ENCODE measurements at places on chromosomes 5 and 9. TPM values are rescaled to one million over a fixed set of nuclear protein-coding genes. Genes with fewer than 3 reads are reported as not detected.

Gene CDO1
- total RNA-seq: 6.9 TPM

GRCh38 chr5:127563136-127563535 lies 45.7 kb downstream of the PRRC1 start:
- no peak overlapping the region for H3K4me3 ChIP-seq
- peaks cover 6% of the 10 kb centered on the region for H3K4me1 ChIP-seq
- no peak overlapping the region for H3K27ac ChIP-seq
- no peaks in the 10 kb centered on the region for H3K36me3 ChIP-seq

Gene TMEM232
- 5.6 TPM for total RNA-seq

- H3K27ac ChIP-seq: no peak overlapping the region
- peaks cover 5% of the 10 kb centered on the region for H3K27me3 ChIP-seq
- no peaks in the 10 kb centered on the region for H3K36me3 ChIP-seq
- no peaks in the 10 kb centered on the region for H3K4me1 ChIP-seq
- DNase-seq: peak; percentile 25
Observed at GRCh38 chr9:133429641-133430161, 7.5 kb downstream of the ADAMTS13 start.

Gene PCDHB7
- total RNA-seq: 1.5 TPM

- H3K36me3 ChIP-seq: no peaks in the 10 kb centered on the region
- no peak for DNase-seq
- H3K27me3 ChIP-seq: no peaks in the 10 kb centered on the region
Observed at GRCh38 chr9:90789862-90790261, 11.8 kb upstream of the SYK start.

- no peak overlapping the region for H3K27ac ChIP-seq
- no peaks in the 10 kb centered on the region for H3K4me1 ChIP-seq
- H3K36me3 ChIP-seq: no peaks in the 10 kb centered on the region
- H3K4me3 ChIP-seq: no peak overlapping the region
- DNase-seq: no peak
- H3K27me3 ChIP-seq: no peaks in the 10 kb centered on the region
Observed at GRCh38 chr9:79280691-79281090, 291.1 kb upstream of the TLE4 start.

GRCh38 chr5:73654819-73655318 lies 28.9 kb downstream of the ARHGEF28 start:
- no peak overlapping the region for H3K4me3 ChIP-seq
- DNase-seq: no peak
- H3K36me3 ChIP-seq: no peaks in the 10 kb centered on the region
- H3K4me1 ChIP-seq: peaks cover 3% of the 10 kb centered on the region
- H3K27me3 ChIP-seq: no peaks in the 10 kb centered on the region

- DNase-seq: no peak
- no peak overlapping the region for H3K27ac ChIP-seq
- no peaks in the 10 kb centered on the region for H3K36me3 ChIP-seq
- peaks cover 5% of the 10 kb centered on the region for H3K4me1 ChIP-seq
- H3K27me3 ChIP-seq: no peaks in the 10 kb centered on the region
Observed at GRCh38 chr9:91951944-91952520, 2.0 kb upstream of the ROR2 start.

- no peak overlapping the region for H3K27ac ChIP-seq
- H3K4me1 ChIP-seq: no peaks in the 10 kb centered on the region
- H3K27me3 ChIP-seq: no peaks in the 10 kb centered on the region
- no peak for DNase-seq
Observed at GRCh38 chr5:7770436-7770835, 80.5 kb downstream of the CFAP90 start.

DNA sequence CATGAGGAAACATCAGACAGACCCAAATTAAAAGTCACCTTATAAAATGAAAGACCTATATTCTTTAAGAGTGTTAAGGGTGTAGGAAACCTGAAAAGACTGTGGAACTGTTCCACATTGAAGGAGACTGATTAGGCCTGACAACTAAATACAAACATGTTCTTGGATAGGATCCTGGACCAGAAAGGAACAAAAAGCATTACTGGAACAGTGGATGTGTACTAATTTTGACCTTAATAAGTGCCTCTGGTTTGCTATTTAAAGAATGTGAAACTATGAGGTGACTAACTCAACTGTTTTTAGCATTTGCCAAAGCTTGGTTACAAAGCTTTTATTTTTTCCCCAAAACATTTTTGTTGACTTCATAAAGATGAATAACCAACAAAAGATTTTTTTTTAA lies 340.6 kb downstream of the CAAP1 start:
- no peaks in the 10 kb centered on the region for H3K36me3 ChIP-seq
- no peaks in the 10 kb centered on the region for H3K4me1 ChIP-seq
- H3K27ac ChIP-seq: no peak overlapping the region
- no peak for DNase-seq
- H3K4me3 ChIP-seq: no peak overlapping the region
- no peaks in the 10 kb centered on the region for H3K27me3 ChIP-seq

- H3K27ac ChIP-seq: no peak overlapping the region
- H3K36me3 ChIP-seq: no peaks in the 10 kb centered on the region
- no peak overlapping the region for H3K4me3 ChIP-seq
- DNase-seq: no peak
Observed at GRCh38 chr9:14563902-14564624, 129.2 kb downstream of the ZDHHC21 start.

Gene WDR38
- total RNA-seq: not detected

Gene PCDHB4
- 0.50 TPM for total RNA-seq

GRCh38 chr9:134355158-134355557 lies 28.9 kb downstream of the RXRA start:
- DNase-seq: no peak
- H3K4me1 ChIP-seq: no peaks in the 10 kb centered on the region
- no peak overlapping the region for H3K27ac ChIP-seq
- H3K27me3 ChIP-seq: no peaks in the 10 kb centered on the region
- no peaks in the 10 kb centered on the region for H3K36me3 ChIP-seq

GRCh38 chr9:134492281-134492691 lies 149.3 kb upstream of the COL5A1 start:
- H3K36me3 ChIP-seq: no peaks in the 10 kb centered on the region
- peaks cover 11% of the 10 kb centered on the region for H3K4me1 ChIP-seq
- H3K4me3 ChIP-seq: no peak overlapping the region
- H3K27ac ChIP-seq: peak overlapping the region; percentile 64
- no peaks in the 10 kb centered on the region for H3K27me3 ChIP-seq

- no peak overlapping the region for H3K27ac ChIP-seq
- H3K4me1 ChIP-seq: no peaks in the 10 kb centered on the region
- DNase-seq: peak; percentile 1
- no peak overlapping the region for H3K4me3 ChIP-seq
Observed at GRCh38 chr9:11319538-11319937, 706.7 kb upstream of the PTPRD start.

Gene RECK
- 43.1 TPM for total RNA-seq

GRCh38 chr9:35342221-35342958 lies 147.5 kb upstream of the RUSC2 start:
- peaks cover 13% of the 10 kb centered on the region for H3K4me1 ChIP-seq
- H3K36me3 ChIP-seq: no peaks in the 10 kb centered on the region
- H3K4me3 ChIP-seq: peak overlapping the region; percentile 37
- H3K27ac ChIP-seq: peak overlapping the region; percentile 66
- no peak for DNase-seq

DNA sequence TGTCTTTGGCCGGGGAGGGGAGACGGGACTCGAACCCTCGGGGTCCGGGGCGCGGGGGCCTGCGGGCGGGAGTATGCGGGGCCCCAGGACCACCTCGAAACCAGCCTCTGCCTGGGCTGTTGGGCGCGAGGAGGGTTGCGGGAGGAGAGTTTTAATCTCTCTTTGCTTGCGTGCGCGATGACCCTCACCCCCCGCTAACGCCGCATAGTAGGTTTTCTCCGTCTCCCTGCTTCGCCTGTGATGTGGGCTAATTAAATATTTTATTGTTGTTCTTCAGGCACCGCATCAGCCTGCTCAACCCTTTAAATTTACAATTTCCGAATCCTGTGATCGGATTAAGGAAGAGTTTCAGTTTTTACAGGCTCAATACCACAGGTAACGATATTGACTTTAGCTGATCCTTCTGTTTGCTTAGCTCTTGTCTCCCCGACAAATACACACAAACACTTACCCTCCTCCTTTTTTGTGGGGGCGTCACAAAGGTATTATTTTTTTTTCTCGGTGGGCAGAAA lies 1.7 kb downstream of the TLE4 start:
- no peaks in the 10 kb centered on the region for H3K36me3 ChIP-seq
- H3K27me3 ChIP-seq: no peaks in the 10 kb centered on the region
- peak overlapping the region; percentile 86 for H3K27ac ChIP-seq
- peak; percentile 6 for DNase-seq
- H3K4me1 ChIP-seq: peaks cover 3% of the 10 kb centered on the region
